GM18507 (cell line): ENCODE measurements at places on chromosomes 11 and 22.

GRCh38 chr22:19891317-19892256, 36.9 kb upstream of the GNB1L start:
- peak; percentile 63 for DNase-seq

DNA sequence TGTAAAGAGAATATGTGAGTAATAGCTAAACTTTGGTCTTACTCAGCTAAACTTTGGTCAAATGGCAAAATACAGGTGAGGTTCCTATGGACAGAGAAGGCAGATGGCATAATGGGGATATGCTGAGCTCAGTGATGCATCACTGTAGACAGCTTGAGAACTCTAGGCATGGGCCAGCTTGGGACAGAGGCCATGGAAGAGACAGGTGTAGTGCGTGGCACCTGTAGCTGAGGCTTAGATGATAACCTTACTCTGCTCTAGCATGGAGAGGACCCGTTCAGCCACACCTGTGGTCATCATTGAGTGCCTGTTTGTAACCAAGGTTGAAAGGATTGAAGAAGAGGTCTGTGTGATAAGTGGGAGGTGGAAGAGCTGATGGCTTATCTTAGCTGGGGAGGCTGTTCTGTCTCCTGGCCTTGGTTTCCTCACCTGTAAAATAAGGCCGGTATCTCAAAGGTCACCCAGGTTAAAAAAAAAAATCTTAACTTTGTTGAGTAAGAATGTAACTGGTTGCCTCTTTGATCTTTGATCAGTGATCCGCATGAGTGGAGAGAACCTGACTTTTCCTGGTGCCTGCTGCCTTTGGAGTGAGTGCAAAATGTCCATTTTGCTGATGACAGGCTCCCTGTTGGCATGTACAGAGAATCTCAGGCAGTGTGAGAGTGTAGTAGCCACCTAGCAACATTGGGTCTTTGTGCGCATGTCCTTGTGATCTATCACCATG, 48.6 kb downstream of the ZNRF3 start:
- DNase-seq: no peak

- no peak for DNase-seq
Observed at GRCh38 chr11:100855466-100856067, 168.5 kb downstream of the ARHGAP42 start.

GRCh38 chr11:46335890-46336562, 11.2 kb upstream of the DGKZ start:
- DNase-seq: no peak

DNA sequence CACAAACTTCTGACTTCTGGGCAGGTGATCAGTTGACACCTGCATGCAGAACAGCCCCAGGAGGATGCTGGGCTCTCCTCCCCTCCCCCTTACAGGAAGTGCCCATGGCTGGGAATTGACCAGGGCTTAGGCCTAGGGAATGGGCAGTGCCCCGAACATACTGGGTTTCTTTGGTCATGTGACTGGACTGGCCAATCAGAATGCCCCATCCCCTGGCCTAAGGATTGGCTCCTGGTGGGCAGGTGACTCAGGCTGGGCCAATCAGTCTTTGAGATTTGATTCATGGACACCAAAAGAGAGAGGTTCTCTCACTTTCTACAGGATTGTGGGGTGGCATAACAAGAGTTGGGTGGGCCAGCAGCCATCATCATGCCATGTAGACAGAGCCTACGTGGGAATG, 37.1 kb downstream of the MCM5 start:
- DNase-seq: no peak

- no peak for DNase-seq
Observed at GRCh38 chr22:32745251-32745995, 56.1 kb upstream of the TIMP3 start.

GRCh38 chr11:102868339-102868738, 6.4 kb downstream of the MMP12 start:
- DNase-seq: no peak

GRCh38 chr11:118663902-118664301, 15.5 kb downstream of the TREH start:
- DNase-seq: no peak

- DNase-seq: no peak
Observed at GRCh38 chr22:30324014-30324730, 2.6 kb downstream of the TBC1D10A start.

GRCh38 chr11:12053606-12054361, 45.4 kb upstream of the DKK3 start:
- no peak for DNase-seq

DNA sequence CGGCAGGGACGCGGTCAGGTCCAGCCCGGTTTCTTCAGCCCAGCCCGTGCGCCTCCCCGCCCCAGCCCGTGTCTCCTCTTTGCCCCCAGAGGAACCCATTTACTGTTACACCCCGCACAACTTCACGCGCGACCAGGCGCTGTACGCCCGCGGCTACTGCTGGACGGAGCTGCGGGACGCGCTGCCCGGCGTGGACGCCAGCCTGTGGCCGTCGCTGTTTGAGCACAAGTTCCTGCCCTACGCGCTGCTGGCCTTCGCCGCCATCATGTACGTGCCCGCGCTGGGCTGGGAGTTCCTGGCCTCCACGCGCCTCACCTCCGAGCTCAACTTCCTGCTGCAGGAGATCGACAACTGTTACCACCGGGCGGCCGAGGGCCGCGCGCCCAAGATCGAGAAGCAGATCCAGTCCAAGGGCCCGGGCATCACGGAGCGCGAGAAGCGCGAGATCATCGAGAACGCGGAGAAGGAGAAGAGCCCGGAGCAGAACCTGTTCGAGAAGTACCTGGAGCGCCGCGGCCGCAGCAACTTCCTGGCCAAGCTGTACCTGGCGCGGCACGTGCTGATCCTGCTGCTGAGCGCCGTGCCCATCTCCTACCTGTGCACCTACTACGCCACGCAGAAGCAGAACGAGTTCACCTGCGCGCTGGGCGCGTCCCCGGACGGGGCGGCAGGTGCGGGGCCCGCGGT, 6.5 kb downstream of the PANX2 start:
- no peak for DNase-seq

DNA sequence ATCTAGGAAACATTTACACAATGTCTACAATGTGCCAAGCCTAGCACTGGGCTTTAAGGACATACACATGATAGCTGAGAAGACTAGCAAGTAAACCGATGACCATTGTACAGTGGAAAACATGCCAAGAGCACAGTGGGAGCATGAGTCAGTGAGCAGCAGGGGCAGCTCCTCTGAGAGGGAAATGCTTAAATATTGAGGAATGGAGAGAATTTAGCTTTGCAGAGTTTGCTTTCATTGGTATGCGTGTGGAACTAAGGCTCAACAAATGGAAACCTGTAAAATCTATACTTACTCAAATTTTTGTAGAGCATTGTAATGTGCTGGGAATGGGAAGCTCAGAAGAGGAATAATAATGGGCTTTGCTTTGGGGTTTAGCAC, 282.3 kb downstream of the ST3GAL4 start:
- no peak for DNase-seq

DNA sequence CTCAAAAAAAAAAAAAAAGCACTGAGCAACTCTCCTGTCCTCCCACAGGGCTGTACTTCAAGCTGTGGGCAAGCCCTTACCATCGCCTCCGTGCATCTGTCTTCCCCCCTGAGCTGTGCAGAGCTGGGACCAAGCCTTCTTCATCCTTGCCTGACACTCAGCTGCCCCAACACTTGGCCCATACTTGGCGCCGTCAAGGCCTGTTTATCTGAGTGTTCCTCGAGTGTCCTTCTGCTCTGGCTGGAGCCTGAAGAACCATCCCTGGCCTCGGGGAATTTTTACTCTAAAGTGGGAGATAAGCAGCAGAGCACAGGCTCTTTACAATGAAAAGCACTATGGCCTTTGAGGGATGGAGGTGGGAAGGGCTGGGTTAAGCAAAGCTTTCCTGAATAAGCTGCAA, 1.6 kb upstream of the TIRAP start:
- no peak for DNase-seq

- DNase-seq: no peak
Observed at GRCh38 chr11:99098751-99099150, 78.0 kb downstream of the CNTN5 start.

- DNase-seq: no peak
Observed at GRCh38 chr11:120400564-120401364, 64.6 kb downstream of the ARHGEF12 start.

DNA sequence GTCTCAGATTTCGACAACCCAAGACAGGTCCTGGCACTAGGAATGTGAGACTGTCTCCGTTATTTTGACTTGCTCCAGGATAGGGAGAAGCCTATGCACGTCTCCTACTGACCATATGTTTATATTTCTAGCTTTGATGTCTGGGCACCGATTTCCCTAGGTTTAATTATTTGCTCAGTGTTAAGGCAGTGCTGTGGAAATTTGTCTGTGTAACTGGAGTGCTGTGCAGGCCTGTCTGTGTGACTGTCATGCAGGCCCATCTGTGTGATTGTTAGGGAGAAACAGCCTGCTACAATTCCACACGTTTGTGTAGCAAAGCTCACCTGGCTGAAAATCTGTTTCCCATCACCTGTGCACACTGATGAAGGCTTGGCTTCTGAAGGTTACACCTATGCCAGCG, 29.6 kb upstream of the HSPA8 start:
- DNase-seq: no peak

DNA sequence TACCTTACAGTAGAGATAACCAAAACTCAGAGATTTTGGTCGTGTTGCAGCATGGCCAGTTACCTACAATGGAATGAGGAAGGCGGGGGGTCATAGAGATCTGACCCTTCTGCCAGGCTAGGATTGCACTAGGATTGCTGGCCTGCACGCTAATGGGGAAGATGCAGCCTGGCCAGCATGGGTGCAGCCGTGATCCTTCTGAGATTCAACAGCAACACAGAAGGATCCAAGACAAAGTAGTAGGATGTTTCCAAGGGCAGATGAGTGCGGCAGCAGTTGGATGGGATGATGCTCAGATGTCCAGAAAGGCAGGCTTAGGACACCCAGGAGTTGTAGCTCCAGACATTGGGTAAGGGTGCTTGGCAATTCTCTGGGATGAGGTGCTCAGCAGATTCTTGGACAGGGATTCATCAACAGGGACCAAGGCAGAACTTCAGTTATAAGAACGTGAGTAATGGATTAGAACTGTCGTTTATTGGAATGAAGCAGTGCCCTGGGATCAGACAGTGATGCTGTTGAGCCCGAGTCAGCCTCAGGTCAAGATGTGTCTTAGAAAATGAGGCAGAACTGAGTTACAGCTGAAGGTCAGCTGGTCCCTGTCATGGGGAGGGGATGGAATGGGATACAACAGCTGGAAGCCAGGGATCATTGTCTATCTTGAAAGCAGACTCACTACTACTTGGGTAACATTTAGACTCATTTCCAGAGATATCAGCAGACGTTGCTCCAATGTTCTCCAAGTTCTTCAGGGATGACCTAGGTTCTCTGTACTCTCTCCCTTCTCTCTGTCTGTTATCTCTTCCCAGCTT, 71.0 kb downstream of the PARVA start:
- DNase-seq: no peak

DNA sequence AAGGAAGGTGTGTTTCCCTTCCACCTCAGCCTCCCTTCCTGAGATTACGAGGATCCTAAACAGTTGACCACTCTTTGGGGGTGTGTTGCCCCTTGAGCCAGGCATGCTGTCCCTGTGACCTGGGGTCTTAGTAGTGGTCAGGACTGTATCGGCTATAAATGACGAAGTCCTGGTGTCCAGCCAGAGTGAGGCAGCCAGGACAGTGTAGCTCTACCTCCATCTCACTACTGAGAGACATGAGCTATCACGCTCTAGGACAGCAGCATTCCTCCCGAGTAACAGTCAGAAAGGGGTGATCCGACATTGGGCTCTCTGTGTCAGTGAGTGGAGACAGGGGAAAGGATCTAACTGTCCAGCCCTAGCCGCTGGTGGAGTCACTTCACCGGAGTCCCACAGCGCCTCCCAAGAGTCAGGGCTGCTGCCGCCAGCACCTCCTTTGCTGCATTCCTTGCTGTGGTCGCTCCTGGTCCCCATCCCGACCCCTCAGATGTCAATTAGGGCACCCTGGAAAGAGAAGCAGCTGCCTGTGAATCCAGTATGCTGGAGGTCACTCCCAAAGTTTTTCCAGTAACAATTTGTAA, 3.3 kb upstream of the B3GNT6 start:
- DNase-seq: no peak

- no peak for DNase-seq
Observed at GRCh38 chr11:115237578-115237977, 266.6 kb downstream of the CADM1 start.
